ENCODE measurements at places on chromosomes 3 and 15.

DNA sequence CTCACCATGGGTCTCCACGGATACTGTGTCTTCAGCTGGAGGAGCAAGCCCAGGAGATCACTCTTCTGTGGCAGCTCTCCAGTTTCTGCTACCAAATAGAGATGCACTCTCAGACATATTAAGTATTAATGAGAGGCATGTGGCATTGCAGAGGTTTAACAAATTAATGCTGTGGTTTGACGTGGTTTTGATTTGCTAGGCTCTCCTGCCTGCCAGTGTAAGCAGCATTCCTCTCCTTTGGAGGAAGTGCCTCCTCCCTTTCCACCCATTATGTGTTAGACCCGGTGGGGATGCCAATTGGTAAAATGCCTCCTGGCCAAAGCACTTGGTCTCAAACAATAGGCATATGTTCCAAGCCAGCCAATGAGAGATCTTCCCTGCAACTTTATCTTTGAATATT, 124.8 kb downstream of the MYLK start:
- DNase-seq, result no peak

GRCh38 chr3:158790901-158791589, 10.8 kb upstream of the MFSD1 start:
- peak; percentile 82 for DNase-seq

- DNase-seq, result no peak
Measured at GRCh38 chr3:14532691-14533456, 7.3 kb downstream of the GRIP2 start.

DNA sequence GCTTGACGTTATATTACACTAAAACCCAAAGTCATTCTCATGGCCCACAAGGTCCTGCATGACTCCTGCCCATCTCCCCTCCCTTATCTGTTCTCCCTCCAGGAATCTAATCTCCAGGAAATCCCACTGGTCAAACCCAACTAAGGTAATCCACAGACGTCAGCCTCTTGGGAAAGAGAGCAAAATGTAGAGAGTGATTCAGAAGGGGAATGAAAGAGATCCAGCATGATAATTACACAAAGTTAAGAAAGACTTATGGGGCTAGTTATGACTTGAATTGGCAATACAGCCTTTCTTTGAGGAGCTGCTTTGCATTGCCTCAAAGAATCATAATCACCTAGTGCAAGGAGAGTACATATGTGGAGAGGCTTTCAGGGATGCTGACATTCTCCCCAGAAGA, 137.8 kb upstream of the MYRIP start:
- DNase-seq, result peak; percentile 86

- DNase-seq, result no peak
Measured at GRCh38 chr3:103919327-103919726, 1447.4 kb upstream of the ALCAM start.

DNA sequence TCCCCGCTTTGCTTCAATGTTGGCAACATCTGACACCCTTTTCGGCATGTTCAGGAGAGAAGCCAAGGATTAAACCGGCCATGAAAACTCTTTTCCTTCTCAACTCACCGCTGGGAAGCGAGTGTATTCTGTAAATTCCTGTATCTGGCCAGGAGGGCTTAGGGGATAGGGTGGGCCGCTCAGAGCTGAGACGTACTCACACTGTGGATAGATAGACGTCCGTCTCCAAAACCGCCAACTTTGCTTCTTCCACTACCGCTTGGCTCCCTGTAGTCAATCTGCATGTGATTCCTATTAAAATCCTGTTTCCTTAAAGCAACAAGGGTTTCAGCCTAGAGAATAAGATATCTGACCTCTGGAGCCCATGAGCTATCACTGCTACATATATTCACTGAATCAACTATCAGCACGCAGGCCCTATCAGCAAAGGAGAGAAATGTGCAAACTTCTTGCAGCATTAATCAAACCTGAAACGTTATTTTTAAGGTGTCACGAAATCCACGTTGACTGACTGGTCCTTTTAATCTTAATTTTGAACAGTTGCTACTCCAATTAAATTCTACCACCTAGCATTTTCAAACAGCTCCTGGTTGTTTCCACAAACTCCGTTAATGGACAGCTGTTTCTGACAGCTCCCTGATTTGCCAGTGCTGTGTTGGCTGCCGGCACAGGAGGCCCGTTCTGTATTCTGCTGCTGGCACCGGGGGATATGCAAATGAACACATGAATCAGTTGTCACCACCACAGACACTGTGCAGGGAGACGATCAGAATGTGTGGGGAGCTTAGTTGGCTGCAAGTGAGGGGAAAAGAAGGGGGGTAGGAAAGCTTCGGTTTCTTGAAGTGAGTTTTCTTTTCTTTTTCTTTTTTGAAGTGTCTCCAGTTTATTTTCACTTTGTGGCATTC, 438.9 kb upstream of the ARRDC4 start:
- no peak for DNase-seq

GRCh38 chr3:45398178-45398577, 9.8 kb downstream of the LARS2 start:
- no peak for DNase-seq

GRCh38 chr3:134377896-134378295, 3.6 kb upstream of the AMOTL2 start:
- DNase-seq, result no peak

GRCh38 chr3:39398700-39399099, 7.8 kb upstream of the RPSA start:
- DNase-seq, result no peak

DNA sequence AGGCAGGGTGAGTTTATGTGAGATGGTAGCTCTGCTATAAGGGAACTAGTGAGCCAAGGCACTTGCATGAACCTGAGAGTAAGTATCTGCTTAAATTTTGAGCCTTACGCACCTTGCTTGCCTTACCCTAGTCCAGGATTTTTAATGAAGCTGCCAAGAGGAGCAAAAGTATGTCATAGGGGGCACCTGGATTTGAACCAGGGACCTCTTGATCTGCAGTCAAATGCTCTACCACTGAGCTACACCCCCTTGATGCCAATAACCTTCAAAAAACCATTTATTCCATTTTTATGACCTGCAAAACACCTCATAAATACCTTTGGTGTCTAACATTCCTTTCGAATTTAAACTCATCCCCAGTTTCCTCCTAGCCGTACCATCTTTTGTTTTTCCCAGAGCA, 88.3 kb upstream of the ACP3 start:
- DNase-seq, result no peak

GRCh38 chr3:40312661-40313226, 3.2 kb downstream of the EIF1B start:
- peak; percentile 77 for DNase-seq

DNA sequence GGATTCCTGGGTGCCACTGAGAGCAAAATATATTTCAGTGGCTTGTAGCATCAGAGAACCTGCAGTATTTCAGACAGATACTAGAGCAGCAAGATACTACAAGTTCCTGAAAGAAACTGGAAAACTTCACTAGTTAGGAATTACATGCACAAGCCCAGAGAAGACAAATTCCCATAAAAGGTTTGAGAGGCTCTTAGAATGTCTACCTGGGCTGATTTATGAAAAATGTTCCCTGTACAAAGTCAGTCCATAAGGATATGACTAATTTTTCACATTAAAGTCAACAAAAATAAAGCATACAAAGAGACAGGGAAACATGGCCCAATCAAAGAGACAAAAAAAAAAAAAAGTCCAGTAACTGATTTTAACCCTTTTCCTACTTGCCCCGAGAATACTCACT, 302.6 kb downstream of the POLQ start:
- no peak for DNase-seq

Measured in amniotic epithelial cell (primary cell).